ENCODE measurements at places on chromosomes 12 and 14.

DNA sequence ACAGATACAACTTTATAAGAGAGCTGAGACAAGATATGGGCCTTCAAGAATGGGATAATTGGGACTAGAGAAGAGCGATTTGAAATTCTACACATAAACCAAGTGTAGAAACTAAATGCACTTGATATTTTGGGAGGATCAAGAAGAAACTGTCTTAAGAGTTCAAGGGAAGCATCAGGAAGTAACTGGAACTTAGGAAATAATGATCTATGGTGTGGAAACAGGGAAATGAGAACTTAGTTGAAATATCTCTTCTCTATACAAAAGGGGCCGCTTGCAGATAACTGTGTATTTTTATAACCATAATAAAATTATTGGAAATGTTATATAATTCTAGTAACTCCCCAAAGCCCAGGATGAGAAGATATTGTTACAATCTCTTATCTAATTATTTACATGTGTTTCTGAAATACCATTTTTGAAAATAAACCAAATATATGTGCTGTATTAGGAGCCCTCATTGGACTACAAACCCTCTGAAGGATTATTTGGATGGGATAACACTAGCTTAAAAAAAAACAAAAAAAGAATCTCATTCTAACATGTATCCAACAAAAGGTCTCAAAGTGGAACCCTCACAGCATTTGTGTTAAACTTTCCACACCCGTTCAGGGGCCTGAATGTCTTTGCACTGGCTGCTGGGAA is 84.7 kb upstream of the FLRT2 start:
- no peak for DNase-seq

GRCh38 chr12:38669530-38669929 is 235.9 kb downstream of the CPNE8 start:
- no peak for DNase-seq

DNA sequence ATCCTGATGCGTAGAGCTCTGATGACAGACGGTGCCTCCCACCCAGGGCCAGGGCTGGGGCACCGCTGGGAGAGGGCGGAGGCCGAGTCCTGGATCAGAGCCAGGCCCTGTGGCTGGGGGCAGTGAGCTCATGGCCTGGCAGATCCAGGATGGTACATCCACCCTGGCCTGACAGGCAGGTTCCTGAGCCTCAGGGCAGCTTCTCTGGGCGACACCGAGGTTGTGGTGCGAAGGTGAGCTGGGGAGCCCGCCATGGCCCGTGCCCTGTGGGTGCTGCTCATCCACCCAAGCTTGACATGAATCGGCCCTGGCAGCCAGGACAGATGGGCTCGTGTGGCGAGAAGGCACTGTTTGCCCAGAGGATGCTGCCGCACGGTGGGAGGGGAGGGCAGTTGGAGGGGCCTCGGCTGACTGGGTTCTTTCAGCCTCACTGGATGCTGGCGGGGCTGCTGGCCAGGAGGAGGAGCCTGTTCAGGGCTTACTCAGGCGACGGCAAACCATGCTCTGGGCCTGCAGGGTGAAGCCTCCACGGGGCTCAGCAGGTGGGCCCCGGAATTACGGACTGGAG is 16.6 kb downstream of the LRTM2 start:
- DNase-seq, result no peak

- no peak for DNase-seq
Measured at GRCh38 chr12:108744021-108744897, 12.9 kb upstream of the CORO1C start.

GRCh38 chr12:27309995-27310315 is 22.7 kb upstream of the BMAL2 start:
- no peak for DNase-seq

All from activated CD4-positive, alpha-beta T cell treated with anti-CD3 and anti-CD28 coated beads for 48 hours (primary cell).